ENCODE measurements at places on chromosomes 1 and 21.

GRCh38 chr1:187226396-187226795 lies 397.6 kb downstream of the PLA2G4A start:
- no peak overlapping the region for H3K27ac ChIP-seq
- H3K4me1 ChIP-seq: no peaks in the 10 kb centered on the region
- H3K27me3 ChIP-seq: no peaks in the 10 kb centered on the region
- H3K4me3 ChIP-seq: no peak overlapping the region
- no peak for DNase-seq

- no peaks in the 10 kb centered on the region for H3K4me1 ChIP-seq
- no peaks in the 10 kb centered on the region for H3K36me3 ChIP-seq
- no peak for DNase-seq
- no peak overlapping the region for H3K27ac ChIP-seq
Measured at GRCh38 chr1:178632653-178633052, 92.4 kb upstream of the RALGPS2 start.

DNA sequence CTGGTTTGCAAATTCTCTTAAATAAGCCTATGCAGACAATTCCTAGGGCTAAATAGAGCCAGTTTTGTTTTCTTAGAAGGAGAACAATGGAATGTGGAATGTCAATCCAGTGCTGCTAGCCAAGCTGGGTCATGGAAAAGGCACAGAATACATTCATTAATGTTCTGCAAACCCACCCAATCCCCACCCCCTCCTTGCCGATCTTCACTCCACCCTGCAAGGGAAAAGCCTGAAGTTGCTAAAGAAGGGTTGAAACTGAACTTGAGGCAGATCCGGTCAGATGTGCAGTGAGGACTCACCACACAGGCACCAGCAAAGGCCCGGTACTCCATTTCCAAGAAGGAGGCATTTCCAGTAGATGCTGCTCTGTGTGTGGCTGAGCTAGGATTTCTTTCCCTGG lies 179.6 kb downstream of the PLPP3 start:
- H3K27me3 ChIP-seq: no peaks in the 10 kb centered on the region
- H3K4me3 ChIP-seq: no peak overlapping the region
- H3K4me1 ChIP-seq: no peaks in the 10 kb centered on the region
- no peak overlapping the region for H3K27ac ChIP-seq

GRCh38 chr1:234512451-234512861 lies 33.5 kb upstream of the TARBP1 start:
- DNase-seq: no peak
- H3K4me1 ChIP-seq: no peaks in the 10 kb centered on the region
- H3K4me3 ChIP-seq: no peak overlapping the region
- no peak overlapping the region for H3K27ac ChIP-seq
- H3K27me3 ChIP-seq: no peaks in the 10 kb centered on the region
- H3K36me3 ChIP-seq: no peaks in the 10 kb centered on the region

GRCh38 chr1:243470502-243470901 lies 214.7 kb downstream of the SDCCAG8 start:
- H3K27me3 ChIP-seq: no peaks in the 10 kb centered on the region
- peaks cover 3% of the 10 kb centered on the region for H3K4me1 ChIP-seq
- no peak overlapping the region for H3K27ac ChIP-seq
- no peak overlapping the region for H3K4me3 ChIP-seq
- no peak for DNase-seq
